ENCODE measurements at places on chromosomes 2 and 18.

GRCh38 chr2:61179701-61180639, 18.0 kb downstream of the C2orf74 start:
- no peak for DNase-seq

DNA sequence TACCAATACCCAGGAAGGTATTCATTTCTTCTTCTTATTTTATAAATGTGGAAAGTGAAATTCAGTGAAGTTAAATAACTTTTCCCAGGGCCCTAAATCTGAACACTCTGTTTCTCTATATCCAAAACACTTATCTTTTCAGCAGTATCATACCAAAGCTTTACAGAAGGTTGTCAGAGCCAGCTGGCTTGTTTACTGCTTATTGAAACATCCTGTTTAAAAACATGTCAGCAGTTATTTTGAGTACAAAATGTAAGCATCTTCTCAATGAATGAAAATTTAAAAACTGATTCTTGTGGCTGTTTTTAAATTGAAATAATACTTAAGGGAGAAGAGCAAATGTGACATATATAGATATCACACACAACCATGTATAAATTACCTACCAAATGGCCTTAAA, 11.3 kb upstream of the CDH19 start:
- no peak for DNase-seq

GRCh38 chr2:126029316-126029715, 626.6 kb upstream of the GYPC start:
- DNase-seq, result no peak

DNA sequence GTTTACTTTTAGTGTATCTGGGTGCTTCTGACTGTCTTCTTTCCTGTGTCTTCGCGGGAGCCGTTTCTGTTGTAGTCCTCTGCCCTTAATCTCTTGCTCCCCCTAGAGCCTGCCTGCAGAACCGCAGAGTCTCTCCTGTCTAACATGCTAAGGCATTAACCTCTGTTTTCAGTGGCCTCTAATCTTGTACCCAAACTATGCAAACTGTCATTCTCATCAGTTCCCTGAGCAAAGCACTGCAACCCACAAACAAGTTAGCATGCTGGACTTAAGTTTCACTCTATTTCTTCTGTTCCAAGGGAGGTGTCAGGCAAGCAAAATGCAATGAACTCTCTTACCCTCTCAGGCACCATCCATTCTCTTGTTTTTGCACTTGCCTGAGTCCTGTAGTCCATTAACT, 138.4 kb downstream of the OTX1 start:
- no peak for DNase-seq

- peak; percentile 66 for DNase-seq
Measured at GRCh38 chr2:237434866-237435311, 20.9 kb upstream of the COL6A3 start.

GRCh38 chr2:69933254-69933828, 18.4 kb downstream of the MXD1 start:
- DNase-seq, result no peak

DNA sequence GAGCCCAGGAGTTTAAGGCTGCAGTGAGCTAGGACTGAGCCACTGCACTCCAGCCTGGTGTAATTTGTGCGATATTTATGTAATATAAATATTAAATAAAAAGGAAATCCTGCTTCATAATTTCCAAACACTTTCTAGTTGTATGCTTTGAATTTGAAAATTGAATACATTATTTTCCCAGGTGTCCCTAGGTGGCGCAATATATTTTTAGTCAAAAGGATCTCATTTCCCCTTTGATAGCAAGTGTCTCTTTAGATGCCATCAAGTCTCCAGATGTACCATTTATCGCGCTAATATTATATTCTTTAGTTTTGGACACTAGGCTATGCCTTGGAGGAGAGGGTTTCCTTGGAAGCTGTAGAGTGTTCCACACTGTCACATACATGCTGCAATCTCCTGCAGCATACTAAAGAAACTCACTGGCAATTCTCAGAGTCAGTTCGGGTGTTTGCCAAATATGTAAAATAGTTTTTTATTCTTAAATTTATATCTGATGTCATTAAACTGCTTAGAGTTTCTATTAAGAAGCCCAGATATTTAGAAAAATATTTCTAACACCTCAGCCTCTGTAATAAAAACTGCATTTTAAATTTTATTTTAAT, 5.6 kb upstream of the WDR7 start:
- DNase-seq, result no peak

- DNase-seq, result no peak
Measured at GRCh38 chr2:221102896-221103688, 469.0 kb downstream of the EPHA4 start.

DNA sequence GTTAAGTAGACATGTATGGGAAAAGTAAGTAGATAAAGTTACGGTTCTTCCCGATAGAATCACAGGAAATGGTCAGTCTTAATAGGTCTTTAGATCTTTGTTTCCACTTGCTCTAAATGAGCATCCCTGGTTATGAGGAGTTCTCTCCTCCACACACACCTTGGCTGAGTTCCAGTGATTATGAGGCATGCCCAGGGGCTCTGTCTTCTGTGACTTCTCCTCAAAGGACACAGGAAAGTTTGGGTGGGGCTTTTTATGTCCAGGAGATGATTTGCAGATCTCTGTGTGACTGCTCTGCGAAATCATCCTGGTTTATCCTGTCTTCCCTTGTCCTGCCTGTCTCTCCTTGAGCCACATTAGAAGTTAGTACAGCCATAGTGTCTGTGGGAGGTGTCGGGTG, 83.9 kb upstream of the EML6 start:
- DNase-seq, result no peak

GRCh38 chr18:11688972-11689668, at the start of gene GNAL:
Gene GNAL, plus strand, starts transcription at chr18:11689264. Its CDS starts 300 bp downstream, at chr18:11689564.
- no peak for DNase-seq

- peak; percentile 54 for DNase-seq
Measured at GRCh38 chr2:118003396-118003824, 10.5 kb downstream of the CCDC93 start.

- no peak for DNase-seq
Measured at GRCh38 chr18:77948567-77948966, 698.9 kb downstream of the GALR1 start.

DNA sequence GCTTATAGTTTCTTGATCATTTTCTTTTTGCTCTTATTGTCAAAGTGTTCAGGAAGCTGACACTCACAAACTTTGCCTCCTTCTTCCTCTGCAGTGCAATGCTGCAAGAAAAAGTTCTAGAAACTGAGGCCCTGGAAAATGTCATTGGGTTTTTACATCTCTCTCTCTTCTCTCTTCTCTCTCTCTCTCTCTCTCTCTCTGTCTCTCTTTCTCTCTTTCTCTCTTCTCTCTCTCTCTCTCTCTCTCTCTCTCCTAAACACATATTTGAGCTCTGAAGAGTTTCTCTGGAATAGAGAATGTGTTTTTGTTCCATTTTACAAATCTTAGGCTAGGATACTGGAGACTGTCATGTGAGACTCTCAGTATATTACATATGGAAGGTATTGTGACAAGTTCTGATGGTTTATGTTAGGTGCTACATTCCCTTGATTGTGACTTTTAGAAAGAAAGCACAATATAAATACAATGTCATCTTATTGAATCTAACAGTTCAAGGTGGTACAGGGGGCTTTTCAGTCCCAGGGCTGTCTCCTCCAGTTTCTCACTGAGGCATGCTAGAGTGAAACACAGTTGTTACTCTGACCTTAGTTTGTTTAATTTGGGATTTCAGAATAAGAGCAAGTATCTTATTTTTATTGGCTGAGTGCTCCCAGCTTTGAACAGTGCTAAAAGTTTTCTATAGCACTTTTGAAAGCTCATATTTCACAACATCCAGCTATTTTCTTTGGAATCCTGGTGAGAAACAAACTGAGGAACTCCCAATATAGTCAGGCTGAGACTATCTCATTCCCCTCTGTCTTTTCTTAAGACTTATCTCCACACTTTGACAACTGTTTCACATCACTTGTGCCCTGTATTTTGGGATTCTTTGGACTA, 41.4 kb upstream of the EHBP1 start:
- DNase-seq, result no peak

DNA sequence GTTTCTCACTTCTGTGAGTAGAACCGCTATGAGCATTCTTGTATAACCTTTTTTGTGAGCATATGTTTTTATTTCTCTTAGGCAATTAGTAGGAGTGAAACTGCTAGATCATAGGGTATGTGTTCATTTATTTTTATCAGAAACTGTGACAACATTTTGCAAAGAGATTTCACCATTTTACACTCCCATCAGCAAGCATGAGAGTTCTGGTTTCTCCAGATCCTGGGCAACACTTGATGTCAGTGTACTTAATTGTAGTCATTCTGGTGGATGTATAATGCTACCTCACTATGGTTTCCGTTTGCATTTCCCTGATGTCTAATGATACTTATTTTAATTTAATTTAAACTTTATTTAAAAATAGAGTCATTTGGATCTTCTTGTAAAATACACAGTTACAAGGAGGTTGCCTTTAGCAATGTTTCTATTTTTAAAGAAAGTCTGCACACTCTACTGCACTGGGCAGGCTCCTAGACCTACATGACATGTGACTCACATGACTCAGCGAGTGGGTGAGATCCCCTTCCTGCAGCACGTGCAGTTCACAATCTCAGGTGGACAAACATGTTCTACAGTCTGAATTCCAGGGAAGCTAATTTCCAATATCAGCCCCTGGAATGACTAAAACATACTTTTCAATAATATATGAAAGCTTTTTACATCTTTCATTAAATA, 127.0 kb upstream of the BCL2L11 start:
- peak; percentile 64 for DNase-seq

- no peak for DNase-seq
Measured at GRCh38 chr18:2898186-2898640, 51.4 kb downstream of the EMILIN2 start.

DNA sequence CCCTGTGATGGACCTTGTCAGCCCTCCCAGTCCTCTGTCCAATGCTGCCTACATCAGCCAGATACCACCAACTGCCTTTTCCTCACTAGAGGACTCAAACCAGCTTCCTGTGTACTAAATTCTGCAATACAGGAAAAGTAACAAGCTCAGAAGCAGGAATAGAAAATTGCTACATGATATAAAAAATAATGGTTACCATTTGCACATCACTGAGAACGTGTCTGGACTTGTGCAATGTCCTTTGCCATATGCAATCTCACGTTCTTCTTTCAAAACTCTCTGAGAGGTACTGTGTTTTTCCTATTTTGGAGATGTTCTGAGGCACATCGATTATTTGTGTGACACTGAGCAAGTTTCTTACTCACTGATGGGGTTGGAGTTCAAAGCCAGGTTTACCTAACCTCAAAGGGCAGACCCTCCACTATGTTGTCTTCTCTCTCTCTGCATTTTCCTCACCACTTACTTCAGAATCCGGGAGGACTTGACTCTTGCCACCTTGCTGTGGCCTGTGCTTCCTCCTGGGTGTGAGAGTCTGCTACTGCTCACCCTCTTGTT, 12.1 kb downstream of the UPP2 start:
- no peak for DNase-seq

DNA sequence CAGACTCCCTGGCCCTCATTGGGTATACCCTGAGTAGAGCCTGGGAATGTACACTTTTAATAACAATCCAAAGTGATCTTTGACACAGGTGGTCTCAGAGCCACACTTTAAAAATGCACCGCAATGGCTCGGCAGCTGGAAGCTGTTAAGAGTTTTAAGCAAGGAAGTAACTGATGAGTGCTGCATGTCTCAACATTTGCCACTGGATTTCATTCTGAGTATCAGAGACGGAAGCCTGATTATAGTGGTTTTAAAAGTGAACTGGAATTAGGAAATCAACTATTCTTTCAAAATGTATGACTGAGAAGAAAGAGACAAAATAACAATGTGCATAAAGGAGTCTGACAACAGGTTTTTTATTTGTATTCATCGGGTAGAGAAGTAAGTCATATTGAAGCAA, 7.5 kb downstream of the MBOAT2 start:
- DNase-seq, result no peak

- no peak for DNase-seq
Measured at GRCh38 chr2:146214394-146214929, 1630.4 kb upstream of the ACVR2A start.

DNA sequence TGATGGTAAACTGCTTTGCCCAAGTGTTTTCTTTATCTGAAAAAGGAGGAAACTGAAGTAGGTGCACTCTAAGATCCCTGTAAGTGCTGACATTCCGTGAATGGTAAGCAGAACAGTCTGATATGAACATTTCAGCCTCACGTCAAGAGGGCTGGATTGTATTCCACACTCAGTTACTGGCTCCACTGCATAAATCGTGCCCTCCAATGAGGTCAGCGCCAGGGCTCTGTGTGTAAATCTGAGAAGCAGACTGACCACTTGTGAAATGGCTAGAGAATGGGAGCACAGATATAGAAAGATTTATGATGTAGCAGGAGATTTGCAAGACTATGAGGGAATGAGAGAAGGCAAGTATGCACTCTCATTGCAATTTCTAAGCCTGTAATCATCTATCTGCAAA, 153.0 kb downstream of the ICOS start:
- no peak for DNase-seq

DNA sequence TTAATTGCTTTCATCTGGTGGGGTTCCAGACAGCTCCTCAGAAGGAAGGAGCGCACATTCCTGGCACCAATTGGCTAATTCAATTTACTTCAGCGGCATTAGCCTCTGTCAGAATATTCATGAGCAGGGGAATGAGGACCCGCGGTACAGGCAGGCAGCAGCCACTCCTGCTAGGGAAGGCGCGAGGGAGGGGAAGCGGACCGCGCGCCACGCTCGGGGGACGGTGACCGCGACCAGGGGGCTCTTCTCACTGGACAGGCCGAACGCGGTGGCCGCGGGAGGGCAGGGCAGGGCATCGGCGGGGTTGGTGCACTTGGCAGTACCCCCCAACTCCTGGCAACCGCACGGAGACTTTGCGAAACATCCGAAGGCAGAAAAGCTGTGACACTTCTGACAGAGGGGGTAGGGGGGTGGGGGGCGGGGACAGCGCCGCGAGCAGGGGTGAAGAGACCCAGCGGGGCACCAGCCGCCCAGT, at the start of gene CDH20:
Gene CDH20, plus strand, starts transcription at position 160 of the 475 bp plus-strand sequence.
- no peak for DNase-seq

DNA sequence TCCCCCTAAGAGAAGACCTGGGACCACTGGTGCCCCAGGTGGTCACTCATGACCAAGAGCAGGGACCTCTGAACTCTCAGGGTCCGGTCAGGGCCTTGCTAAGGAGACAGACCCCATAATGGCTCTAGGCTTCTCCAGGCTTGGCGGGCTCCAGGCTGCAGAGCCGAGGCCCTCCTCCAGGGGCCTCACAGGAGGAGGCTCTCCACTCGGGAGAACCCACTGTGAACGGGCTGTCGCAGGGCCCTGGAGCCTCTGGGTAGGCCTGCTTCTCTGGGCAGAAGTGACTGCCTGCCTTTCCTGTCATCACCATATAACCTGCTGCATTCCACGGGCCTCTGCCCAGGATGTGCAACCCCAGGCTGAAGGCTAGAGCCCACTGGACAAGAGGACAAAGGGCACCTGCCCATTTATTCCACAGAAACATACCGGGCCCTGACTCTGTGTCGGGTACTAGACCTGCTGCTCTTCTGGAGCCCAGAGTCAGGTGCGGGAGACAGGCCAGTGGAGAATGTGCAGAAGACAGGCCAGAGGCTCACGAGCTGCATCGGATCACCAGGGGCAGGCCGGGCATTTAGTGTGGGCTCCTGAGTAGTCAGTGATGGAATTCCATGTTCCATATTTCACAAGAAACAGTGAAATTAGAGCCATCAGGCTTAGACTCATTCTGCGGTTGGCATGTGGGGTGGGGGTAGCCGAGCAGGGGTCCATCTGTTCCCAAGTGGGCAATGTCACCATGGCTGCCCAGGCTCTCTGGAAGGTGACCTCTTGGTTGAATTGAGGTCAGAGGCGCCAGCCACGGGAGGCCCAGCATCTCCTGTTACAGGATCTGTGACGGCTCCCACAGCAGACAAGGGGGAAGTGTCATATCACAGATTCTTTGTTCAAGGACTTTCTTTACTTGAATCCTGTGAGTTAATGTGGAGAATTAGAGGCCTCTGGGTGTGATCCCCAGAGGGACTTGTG, 220.8 kb downstream of the SH3RF3 start:
- DNase-seq, result peak; percentile 34

All from DND-41 (cell line).